Uterus (tissue), 4 donors: ENCODE measurements at places on chromosomes 7 and 10. TPM values are rescaled to one million over a fixed set of nuclear protein-coding genes. Genes with fewer than 3 reads are reported as not detected.

- no peak for DNase-seq
Measured at GRCh38 chr7:157925383-157925875, 588.6 kb downstream of the DNAJB6 start.

- DNase-seq = no peak
Measured at GRCh38 chr10:110802090-110802489, 69.6 kb upstream of the PDCD4 start.

DNA sequence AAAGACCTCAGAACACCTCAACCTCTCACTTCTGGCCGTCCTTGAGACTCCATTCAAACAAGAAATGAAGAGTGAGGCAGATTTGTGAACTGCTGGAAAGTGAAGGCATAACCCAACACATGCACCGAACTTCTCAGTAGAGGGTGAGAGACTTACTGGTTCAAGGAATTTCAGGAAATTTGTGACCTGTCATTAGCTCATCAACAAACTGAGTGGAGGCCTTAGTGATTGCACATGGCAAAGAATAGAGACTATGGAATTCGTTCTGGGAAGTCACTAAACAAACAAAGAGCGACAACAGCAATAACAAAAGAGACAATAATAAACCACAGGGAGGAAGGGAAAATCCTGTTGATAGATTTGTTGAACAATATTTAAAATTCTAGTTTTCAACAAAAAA, 125.0 kb upstream of the AKR1E2 start:
- DNase-seq = no peak

Gene ORAI2
- total RNA-seq = 34.5 TPM

DNA sequence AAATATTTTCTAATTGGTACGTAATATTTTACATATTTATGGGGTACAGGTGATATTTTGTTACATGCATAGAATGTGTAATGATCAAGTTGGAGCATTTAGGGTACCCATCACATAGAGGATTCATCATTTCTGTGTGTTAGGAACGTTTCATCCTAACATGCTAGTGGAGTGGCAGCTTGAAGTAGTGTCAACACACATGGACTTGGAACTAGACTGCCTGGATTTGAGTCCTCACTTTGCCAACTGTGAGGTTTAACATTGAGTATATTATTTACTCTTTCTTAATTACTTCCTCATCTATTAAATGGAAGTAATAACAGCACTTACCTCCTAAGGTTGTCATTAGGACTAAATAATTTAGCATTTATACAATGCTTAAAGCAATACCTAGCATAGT, 241.9 kb downstream of the PLXDC2 start:
- DNase-seq = no peak

Gene C10orf105
- total RNA-seq = not detected

DNA sequence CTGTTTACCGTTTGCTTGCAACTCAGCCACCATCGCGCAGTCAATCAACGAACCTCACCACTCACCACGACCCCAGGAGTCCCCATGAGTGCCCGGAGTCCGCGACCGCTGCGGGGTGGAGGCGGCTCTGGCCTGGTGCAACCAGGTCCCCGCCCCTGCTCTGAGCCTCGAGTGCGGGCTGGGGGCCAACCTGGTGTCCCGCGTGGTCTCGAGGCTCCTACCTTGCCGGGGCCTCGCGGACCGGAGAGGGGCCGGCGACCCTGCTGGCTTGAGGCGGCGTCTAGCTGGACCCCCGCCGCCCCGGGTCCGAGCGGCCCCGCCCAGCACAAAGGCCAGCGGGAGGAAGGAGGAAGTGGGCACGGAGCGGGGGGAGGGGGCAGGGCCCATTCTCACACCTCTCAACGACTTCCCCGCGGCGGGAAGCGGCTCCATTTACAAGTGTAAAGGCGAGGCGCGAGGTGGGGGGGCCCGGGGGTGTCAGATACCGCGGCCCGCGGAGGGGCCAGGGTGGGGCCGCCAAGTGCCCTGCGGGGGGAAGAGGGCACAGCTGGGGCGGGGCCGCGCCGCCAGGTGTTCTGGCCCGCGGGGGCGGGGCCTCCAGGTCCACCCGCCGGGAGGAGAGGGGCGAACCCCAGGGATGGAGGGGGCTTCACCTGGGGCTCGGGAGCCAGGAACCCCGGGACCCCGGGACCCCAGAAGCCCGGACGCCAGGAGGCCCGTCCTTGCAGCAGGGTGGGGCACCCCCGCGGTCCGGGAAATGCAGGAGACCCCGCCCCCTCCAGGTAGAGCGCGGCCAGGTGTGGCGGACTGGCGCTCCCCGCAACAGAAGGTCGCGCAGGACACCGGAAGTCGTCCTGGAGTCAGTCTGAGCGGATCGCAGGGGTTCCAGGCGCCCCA, 8.6 kb downstream of the CTBP2 start:
- no peak for DNase-seq

GRCh38 chr10:119650062-119650461, 1.1 kb upstream of the BAG3 start:
- DNase-seq = no peak

DNA sequence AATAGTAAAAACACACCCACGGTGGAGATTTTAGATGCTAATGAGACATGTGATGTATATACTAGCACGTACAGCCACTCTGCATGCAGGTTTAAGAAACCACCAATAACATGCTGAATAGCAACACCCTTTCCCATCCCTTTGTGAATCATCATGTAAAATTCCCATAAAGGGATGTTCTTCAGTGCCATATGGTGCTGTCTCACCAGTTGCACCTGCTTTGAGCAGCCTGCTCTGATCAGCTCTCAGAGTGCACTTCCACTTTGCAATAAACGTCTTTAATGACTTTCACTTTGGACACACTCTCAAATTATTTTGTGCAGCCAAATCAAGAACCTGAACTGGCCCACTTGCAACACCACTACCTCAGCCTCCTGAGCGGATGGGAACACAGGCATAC, 615.0 kb downstream of the ANKRD7 start:
- DNase-seq = no peak
